ENCODE measurements at places on chromosomes 1 and 21. TPM values are rescaled to one million over a fixed set of nuclear protein-coding genes. Genes with fewer than 3 reads are reported as not detected.

- DNase-seq = no peak
These were observed 221.4 kb upstream of the PKN2 start for GRCh38 chr1:88462488-88463261.

Gene PDPN
- not detected for total RNA-seq

Gene OR2L2
- total RNA-seq = not detected

- DNase-seq = no peak
These were observed 74.9 kb downstream of the DAB1 start for GRCh38 chr1:57348921-57349320.

- DNase-seq = peak; percentile 93
These were observed 1.1 kb upstream of the UAP1 start for GRCh38 chr1:162560303-162561036.

Gene HCRTR1
- not detected for total RNA-seq

DNA sequence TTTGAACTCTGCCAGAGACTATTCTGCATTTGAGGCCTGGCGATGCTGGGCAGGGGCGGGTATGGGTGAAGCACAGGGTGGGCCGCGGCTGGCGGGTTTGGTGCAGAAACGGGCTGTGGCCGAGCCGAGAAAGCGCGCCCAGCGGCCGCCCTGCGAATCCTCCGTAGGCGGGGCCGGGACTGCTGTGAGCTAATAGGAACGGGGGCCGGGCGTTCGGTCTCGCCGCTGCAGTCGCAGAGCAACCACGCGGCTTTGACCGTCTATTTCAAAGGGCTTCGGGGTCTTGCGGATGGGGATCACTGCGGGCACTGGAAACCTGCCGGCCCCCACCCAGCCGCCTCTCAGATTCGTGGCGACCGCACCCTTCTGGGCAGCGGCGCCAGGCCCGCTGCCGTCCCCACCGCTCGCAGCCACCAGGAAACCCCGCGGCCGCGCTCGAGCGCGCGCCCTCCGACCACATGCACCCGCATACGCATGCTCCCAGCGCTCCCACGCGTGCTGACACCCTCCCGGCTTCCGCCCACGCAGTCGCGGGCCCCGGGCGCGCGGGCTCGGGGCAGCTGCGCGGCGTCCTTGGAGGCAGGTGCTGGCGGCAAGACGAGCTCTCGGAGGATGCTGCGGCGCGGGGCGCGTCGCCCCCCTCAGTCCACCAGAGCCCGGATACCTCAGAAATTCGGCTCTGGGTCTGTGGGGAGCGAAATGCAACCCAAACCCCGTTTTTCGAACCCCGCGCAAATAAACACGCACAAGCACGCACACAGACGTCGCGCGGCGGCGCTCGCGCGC lies 32.6 kb downstream of the DNTTIP2 start:
- DNase-seq = peak; percentile 76

Gene PTAFR
- 0.27 TPM for total RNA-seq

DNA sequence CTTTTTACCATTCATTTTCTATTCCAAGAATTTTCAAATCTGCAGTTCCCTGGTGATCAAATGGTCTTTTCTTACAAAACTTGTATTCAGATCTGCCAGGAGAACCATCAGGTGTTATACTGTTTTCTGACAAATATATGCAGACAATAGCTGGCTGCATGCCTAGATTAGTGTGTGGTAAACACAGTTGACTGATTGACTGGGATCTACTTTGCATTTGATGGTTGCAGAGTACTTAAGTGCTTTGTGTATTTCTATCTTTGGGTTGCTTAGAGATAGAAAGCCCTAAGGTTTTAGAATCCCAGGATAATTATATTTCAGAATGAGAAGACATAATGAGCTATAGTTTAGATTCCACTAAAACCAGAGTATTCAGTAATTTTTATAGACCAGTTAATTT lies 102.0 kb upstream of the CHODL start:
- no peak for DNase-seq

Gene GBP7
- not detected for total RNA-seq

DNA sequence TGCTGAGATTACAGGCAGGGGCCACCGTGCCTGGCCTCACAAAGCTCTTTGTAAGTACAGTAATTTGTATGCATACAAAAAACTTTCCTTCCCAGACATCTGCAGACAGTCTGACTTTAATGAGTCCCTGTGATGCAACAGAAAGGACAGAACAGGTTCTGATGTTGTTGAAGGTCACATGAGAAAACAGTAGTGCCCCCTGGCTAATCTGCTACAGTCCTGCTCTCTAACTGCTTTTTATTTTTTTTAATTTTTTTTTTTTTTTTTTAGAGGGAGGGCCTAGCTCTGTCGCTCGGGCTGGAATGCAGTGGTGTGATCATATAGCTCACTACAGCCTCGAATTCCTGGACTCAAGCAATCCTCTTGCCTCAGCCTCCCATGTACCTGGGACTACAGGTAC lies 36.7 kb downstream of the ACBD3 start:
- peak; percentile 55 for DNase-seq

DNA sequence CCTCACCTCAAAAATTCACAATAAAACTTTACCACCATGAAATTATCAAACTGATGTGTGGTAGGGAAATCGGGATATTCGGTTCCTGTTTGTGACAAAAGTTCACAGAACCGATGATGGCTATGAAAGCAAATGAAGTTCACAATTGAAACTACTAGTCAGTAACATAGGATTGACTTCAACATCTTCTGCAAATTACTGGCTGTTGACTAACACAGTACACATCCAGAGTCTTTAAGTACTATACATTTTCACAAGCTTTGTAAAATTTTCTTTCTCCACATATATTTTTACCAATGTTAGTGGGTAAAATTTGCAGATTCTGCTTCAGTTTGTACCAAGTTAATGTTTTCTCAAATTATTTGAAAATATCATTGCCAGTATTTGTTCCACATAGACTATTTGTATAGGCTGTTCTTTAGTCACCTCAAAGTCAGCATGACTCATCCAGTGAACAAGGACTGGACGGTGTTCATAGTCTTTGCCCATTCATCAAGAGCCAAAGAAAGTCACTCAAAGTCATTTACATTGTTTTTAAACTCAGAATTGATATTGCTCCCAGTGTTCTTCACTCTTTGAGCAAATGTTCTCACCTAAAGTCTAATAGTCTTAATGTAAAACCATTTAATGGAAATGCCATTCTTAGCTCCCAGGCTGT lies 213.4 kb downstream of the USP25 start:
- peak; percentile 26 for DNase-seq

DNA sequence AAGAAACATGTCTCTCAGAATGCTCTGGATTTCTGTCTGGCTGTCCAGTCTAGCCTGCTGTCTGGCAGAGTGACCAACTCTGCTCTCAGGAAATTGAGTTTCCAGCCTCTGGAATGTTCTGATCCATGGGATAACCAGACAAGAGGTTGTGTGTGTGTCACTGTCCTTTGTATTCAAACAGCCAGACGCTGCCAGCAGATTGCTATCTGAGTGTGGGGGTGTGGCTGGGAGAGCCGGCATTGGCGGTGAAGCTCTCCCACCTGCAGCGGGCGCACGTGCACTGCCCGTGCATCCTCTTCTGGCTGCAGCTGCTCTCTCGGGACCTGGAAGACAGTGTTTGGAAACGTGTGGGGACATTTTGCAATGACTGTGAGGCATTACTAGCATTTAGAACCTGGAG lies 26.1 kb downstream of the PKP1 start:
- DNase-seq = peak; percentile 80

Gene FAM151A
- total RNA-seq = 1.5 TPM

Gene CD2
- not detected for total RNA-seq

- DNase-seq = no peak
These were observed 87.9 kb downstream of the PRDM16 start for GRCh38 chr1:3156936-3157335.

GRCh38 chr1:18340158-18340764 lies 140.5 kb upstream of the KLHDC7A start:
- DNase-seq = no peak

- no peak for DNase-seq
These were observed 48.2 kb downstream of the SLX9 start for GRCh38 chr21:44987886-44988606.

DNA sequence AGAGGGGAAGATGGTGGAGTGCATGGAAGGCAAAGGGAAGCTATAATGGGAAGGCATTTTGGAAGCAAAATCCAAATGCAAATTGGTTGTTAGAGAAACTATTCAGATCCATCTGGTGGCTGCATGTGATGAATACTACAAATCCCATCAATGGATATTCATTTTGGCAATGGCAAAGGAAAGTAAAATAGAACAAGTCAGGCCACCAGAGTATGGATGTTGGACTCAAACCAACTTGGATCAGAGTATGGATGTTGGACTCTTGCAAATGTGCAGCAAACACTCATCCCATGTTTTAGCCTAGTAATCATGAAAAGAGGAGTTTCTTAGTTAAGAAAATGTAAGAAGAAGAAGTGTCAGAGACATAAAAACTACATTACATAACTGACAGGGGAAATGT lies 289.6 kb upstream of the DAB1 start:
- no peak for DNase-seq

Gene DNAJC6
- 1.0 TPM for total RNA-seq

Gene TNFRSF14
- 11.9 TPM for total RNA-seq

DNA sequence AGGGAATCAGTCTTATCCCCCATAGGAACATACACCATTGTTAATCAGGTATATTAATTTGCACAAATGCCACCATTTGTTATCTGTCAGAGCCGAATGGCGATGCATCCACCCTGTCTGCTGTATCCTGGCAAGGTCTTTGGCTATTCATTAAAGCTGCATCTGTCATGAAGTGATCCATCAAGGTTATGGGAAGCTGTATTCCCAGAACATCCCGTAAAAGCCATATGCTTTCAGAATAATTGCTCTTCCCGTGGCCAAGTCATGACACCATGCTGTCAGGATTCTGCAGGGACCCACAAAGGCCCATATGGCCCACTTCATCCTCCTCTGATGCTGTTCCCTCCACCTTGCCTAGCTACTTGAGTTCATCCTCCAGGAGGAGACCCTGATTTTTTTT lies 103.9 kb downstream of the RAVER2 start:
- DNase-seq = no peak

- DNase-seq = no peak
These were observed 32.1 kb upstream of the TEKT2 start for GRCh38 chr1:36051821-36052220.

Gene CLEC20A
- not detected for total RNA-seq

DNA sequence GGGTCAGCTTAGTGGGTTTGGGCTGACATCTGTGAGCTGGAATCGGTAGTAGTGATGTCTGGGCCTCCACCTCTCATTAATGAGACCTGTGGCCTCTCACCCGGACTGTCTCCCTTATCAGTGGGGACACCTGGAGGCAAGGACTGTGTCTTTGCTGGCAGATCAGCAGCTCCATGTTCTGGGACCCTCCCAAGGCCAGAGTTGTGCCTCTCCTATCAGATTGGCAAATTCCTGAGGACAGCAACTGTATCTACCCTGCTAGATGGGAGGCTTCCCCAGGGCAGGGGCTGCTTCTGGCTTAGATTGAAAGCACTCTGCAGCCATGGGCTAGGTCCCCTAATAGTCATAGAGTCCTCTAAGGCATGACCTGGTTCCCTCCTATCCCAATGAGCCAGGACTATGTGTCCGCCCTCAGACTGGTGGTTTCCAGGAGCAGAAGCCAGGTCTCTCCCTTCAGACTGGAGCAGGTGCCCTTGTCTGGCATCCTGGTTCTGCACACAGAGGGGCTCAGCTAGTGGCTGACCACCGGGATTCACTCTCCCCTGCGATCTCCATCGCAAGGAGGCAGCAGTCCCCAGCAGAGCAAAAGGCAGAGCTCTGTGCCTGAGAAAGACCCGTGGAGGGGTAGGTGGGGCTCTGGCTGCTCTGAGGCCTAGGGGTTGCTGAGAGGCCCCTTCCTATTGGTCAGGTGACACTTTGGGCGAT lies 5.8 kb downstream of the DRAXIN start:
- no peak for DNase-seq

Gene TFAP2E
- total RNA-seq = 0.44 TPM

Gene HAX1
- 89.2 TPM for total RNA-seq

Gene FMOD
- not detected for total RNA-seq

- DNase-seq = no peak
These were observed 12.5 kb upstream of the SRM start for GRCh38 chr1:11072216-11072917.

DNA sequence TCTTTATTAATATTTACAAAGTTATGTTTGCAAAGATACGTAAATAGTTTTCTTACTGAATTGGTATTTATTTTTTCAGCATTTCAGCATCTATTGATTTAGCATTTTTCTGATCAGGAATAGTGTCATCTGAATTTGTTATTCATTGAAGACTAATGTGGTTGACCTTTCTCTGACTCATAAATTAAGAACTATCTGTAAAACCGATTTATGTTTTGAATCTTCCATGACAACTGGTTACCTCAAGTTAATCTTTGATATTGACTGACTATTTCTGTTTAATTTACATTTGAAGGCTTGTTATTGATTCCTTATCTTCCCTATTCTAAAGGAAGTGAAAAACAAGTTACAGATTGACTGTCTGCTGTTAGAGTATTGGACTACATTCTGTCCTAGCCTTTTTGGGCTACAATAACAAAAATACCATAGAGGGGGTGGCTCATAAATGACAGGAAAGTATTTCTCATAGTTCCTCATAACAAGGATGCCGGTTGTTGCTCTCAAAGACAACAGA lies 1131.4 kb downstream of the PLA2G4A start:
- DNase-seq = no peak

- DNase-seq = no peak
These were observed 110.4 kb downstream of the DHRS3 start for GRCh38 chr1:12507631-12508030.

Gene C8B
- total RNA-seq = 8.4 TPM

GRCh38 chr1:226644541-226645176 lies 94.4 kb downstream of the ITPKB start:
- no peak for DNase-seq

DNA sequence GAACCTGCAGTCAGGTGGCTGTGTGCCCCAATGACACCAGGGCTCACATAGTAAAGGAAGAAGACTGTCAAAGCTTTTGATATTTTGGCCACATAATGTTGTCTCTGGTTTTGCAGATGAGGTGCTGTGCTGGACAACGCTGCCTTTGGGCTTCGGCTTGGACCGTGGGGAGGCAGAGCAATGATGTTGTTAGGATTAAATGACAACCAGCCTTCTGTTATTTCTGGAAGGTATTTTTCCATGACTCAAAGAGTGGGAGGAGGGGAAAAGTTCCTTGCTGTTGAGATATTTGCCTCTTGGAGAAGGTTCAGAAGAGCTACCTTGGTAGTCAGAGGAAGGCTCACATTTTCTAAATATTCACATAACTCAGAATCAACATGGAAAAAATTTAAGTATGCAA lies 187.3 kb upstream of the GALNT2 start:
- DNase-seq = no peak

Gene CAPN9
- total RNA-seq = 0.31 TPM

All from HepG2 (cell line).